Retinal pigment epithelial cell (primary cell): ENCODE measurements at places on chromosomes 6 and 20.
A peak's percentile ranks its signal among the peaks of the same experiment; 100 is the strongest.

GRCh38 chr6:43703512-43704429 is 16.2 kb upstream of the MRPS18A start:
- DNase-seq = no peak

GRCh38 chr6:79127660-79128059 is 49.6 kb upstream of the PHIP start:
- no peak for DNase-seq

GRCh38 chr6:110902091-110902490 is 27.5 kb downstream of the AMD1 start:
- DNase-seq = no peak

GRCh38 chr6:43467752-43468151 is 9.6 kb upstream of the TJAP1 start:
- DNase-seq = no peak

- DNase-seq = no peak
Observed at GRCh38 chr6:25013246-25013645, 77.5 kb upstream of the RIPOR2 start.

- no peak for DNase-seq
Observed at GRCh38 chr6:36752886-36753506, 55.4 kb downstream of the RAB44 start.

DNA sequence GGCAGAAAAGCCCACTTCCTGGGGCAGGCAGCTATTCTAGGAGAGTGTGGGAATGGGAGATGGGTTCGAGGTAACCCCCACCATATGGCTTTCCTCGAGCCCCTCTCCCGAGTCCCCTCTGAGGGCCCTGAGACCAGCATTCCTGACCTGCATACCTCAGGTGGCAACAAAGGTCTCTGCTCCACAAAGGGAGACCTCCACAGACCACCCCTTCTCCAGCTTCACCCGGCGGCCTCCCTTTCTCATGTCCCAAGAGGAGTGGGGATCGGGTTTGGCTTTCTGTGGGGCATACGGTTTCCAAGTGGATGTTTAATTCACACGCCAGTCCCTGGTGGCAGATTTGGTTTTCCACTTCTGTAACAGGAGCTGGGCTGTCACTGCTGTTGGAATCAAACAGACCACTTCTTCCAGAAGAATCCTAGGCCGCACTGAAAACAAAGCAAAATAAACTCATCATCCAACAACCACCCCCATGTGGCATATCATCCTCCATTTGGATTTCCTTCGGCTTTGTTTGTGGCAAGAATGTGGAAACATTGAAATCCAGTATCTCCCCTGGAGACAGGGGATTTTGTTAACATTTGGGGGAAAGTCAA is 83.2 kb downstream of the DLL1 start:
- DNase-seq = no peak

GRCh38 chr6:168196881-168197635 is 118.0 kb upstream of the FRMD1 start:
- no peak for DNase-seq

GRCh38 chr6:73409395-73409794 is 14.8 kb downstream of the DDX43 start:
- no peak for DNase-seq

DNA sequence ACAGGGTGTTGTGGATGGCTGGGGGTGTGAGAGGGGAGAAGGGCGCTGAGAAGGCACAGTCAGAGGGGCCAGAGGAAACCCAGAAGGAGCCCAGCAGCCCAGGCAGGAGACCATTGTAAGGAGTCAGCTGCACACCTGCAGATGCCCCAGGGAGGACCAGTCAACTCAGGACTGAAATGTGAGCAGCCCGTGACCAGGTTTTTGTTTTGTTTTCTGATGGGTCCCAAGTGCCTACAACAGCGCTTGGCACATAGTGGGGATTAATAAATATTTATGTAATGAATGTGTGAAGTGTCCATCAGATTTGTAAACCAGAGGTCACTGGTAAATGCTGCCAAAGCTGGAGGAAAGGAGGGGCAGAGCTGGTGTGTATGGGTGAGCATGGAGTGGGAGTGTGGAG is 30.2 kb downstream of the TRAM2 start:
- DNase-seq = no peak

DNA sequence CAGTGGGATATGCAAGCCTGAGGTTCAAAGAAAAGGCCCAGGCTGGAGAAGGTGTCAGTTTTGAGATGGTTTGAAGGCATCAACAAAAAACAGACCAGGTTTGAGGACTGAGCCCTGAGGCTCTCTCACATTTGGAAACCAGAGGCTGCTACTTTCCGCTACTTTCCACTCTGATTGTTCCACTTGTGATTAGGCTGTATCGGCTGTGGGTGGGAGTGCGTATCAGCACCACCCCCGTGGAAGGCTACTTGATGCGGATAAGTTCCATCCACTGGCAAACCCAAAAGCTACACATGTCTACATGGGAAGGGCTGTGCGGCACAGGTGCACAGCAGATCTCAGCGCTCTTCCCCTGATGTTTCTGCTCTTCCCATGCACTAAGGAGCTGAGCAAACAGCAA is 198.7 kb downstream of the GMPR start:
- DNase-seq = no peak

DNA sequence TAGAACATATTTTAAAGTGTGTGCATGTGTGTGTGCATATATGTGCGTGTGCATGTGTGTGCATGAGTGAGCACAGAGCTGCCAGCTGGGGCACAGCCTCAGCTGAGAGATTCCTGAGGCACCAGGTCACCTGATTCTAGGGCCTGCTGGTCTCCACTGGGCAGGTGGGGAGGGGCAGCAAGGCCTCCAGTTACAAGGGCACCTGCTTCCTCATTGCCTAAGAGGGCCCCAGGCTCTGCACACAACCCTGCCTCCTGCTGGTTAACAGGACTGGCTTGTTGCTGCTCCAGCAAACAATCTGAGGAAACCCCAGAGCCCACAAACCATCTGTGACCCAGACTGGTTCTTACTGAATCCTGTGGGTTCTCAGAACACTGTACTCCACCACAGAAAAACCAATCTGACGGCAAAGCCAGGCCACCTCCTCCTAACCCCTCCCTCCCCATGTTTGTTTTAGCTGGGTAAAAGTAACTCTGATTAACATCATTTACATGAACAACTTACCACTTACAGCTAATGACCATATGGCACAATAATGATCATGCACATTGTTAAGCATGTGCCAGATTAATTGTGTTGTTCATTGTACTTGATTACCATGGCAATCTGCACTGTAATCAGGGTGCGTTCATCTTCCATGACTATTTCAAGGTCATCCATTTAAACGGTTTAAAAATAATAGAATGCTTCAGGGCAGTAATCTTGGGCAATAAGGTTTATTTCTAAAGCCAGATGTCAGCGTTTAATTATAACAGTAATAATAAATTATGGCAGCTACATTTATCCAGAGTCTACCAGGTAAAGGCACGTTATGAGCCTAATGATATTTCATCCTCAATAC is 23.1 kb upstream of the UBE2J1 start:
- DNase-seq = no peak

- DNase-seq = no peak
Observed at GRCh38 chr6:121853686-121854085, 418.2 kb downstream of the GJA1 start.

- DNase-seq = no peak
Observed at GRCh38 chr6:36968266-36968977, 13.9 kb downstream of the PI16 start.

GRCh38 chr20:41173161-41173721 is 35.9 kb downstream of the PLCG1 start:
- DNase-seq = no peak

DNA sequence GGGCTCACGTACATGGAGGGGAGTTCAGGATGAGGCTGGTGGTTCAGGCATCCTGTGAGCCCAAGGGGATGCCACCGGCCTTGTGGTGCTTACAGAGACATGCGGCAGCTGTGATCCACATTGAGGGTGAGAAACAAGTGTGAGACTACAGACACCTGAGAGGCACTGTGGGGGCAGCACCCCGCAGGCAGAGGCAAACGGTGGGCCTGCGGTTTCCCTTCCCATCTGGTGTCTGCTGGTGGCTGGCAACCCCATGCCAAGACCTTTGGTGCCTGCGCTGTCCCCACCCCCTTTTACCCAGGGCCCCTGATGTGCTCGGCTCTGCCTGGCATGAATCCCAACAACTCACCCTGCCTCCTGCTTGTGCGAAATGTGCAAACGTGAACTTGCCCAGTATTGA is 42.0 kb downstream of the ERMARD start:
- DNase-seq = no peak

DNA sequence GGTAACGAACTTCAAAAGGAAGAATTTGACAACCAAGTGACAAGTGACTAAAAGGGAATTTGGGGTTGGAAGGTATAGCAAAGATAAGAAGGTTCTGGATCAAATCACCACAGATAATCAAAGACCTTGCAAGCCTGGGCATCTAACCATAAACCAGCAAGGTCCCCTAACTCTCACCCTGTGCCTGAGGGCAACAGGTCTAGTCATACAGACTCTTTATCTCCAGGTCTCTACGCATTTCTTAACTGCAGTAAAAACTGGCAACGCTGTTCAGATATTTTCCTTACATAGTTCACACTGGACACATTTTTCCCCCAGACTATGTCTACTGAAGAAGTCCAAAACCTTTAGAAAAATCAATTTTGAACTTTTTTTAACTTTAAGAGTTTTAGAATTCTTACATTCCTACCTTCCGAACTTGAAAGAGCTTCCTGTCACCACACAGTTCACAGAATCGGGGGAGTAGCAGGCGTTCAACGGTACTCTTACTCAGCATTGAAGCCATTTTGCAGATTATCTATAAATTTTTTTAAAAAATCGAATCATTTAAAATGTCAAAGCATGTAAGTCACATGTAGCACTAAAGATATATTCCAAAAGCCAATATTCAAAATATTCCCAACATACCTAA is 23.0 kb upstream of the ANKRD60 start:
- DNase-seq = no peak

GRCh38 chr6:90414352-90414751 is 117.7 kb upstream of the BACH2 start:
- no peak for DNase-seq

GRCh38 chr6:156687789-156688619 is 89.2 kb upstream of the ARID1B start:
- DNase-seq = peak; percentile 54

DNA sequence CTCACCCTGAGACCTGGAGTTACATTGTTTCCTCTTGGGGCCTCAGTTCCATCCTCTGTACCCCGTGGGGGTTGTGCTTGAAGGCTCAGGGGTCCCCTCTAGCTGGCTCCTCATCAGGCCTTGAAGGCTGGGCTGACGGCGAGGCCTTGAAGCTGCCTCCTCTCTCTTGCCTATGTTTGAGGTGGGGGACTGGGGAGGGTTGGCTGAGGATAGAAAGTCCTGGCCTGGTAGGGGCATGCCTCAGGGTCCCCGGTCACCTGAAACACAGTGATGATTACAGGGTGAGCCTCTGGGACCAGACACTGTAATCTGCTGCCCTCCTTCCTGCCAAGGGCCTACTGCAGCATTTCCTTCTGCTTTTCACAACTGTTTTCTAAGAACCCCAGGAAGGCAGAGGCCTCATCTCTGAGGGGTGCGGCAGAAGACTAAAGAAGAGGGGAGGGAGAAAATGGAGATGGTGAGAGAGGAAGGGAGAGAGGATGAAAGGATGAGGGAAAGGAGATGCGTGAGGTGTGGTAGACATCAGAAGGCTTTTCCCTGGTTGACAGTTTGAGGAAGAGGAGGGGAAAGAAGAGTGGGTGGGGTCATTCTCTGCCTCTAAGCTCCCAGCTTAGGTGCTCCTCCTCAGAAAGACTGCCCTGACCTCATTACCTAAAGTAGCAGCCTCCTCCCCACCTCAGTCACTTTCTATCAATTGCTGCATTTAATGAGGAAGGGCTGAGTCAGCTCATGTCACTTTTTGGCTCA is 29.7 kb downstream of the VEGFA start:
- DNase-seq = no peak

DNA sequence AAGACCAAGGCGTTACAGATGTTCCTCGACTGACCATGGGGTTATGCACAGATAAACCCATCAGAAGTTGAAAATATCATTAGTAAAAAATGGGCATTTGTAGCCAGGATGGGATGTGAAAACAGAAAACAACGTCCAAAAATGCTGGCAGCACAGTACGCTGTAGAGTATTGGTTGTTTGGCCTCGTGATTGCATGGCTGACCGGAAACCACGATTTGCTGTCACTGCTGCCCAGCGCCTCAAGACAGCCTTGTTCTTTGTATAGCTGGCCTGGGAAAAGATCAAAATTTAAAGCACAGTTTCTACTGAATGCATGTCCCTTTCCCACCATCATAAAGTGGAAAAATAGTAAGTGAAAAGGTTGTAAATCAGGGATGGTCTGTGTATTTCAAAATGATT is 41.9 kb downstream of the MTHFD1L start:
- no peak for DNase-seq
